COR-L47 (cell line): ENCODE measurements at places on chromosomes 12 and 14.

DNA sequence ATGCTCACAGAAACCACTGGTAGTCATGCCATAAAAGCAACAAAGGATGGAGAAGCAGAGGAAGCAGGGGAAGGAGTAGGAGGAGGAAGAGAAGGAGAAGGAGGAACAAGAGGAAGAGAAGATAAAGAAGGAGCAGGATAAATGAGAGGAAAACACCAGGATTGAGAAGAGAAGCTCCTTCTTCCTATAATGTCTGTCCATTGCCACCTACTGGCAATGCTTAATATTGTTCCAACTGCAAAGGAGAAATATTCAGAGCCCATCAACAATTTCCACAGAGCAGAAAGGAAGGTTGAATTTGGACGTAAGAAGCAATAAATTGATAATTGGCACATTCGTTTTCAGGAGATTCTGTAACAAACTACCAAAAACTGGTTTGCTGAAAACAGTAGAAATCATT, 898.4 kb downstream of the SLC16A7 start:
- DNase-seq = peak; percentile 40

- DNase-seq = peak; percentile 52
These were observed 12.4 kb upstream of the SMUG1 start for GRCh38 chr12:54201001-54201794.

GRCh38 chr14:36479344-36479743, 40.7 kb downstream of the NKX2-1 start:
- DNase-seq = no peak

- DNase-seq = no peak
These were observed 8.8 kb downstream of the TMTC2 start for GRCh38 chr12:82695531-82695930.

DNA sequence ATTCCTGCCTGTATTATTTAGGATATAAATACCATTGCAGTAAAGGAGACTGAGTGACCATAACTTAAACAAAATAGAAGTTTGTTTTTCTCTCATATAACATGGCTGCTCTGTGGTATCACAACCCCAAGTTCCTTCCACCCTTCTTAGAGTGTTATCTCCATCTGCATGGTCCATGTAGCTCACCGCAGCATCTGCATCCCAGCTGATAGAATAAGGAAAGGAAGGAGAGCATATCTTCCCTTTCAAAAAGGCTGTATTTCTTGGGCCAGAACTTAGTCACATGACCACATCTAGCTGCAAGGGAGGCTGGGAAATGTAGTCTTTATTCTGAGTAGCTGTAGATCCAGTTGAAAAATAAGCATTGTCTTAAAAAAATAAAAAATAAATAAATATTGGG, 184.8 kb upstream of the NUDT4 start:
- no peak for DNase-seq

- no peak for DNase-seq
These were observed 479.7 kb upstream of the MGAT4C start for GRCh38 chr12:86735851-86736250.

- DNase-seq = no peak
These were observed 53.1 kb downstream of the RFLNA start for GRCh38 chr12:124347805-124348658.

- no peak for DNase-seq
These were observed 21.7 kb downstream of the SLC38A4 start for GRCh38 chr12:46804054-46804453.

- no peak for DNase-seq
These were observed 9.2 kb downstream of the PTGES3 start for GRCh38 chr12:56678852-56679251.

DNA sequence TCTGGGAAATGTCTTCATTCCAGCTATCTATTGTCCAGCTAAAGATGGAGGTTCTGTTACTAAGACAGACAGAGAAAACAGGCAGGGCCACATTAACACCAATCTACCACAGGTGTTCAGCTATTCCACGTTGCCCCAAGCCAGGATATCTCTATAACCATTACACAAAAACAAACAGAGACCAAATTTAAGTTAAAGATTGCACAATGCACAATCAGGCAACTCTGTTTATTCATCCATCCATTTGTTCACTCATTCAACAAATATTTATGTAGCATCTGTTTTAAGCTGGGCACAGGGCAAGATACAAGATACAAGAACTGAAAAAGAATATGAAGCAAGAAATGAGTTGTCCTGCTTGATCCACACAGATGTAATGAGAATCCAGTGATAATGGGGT, 629.0 kb downstream of the MED13L start:
- no peak for DNase-seq

GRCh38 chr12:4174417-4174816, 99.1 kb upstream of the CCND2 start:
- no peak for DNase-seq

- DNase-seq = no peak
These were observed 14.6 kb downstream of the CCDC88C start for GRCh38 chr14:91402771-91403600.

DNA sequence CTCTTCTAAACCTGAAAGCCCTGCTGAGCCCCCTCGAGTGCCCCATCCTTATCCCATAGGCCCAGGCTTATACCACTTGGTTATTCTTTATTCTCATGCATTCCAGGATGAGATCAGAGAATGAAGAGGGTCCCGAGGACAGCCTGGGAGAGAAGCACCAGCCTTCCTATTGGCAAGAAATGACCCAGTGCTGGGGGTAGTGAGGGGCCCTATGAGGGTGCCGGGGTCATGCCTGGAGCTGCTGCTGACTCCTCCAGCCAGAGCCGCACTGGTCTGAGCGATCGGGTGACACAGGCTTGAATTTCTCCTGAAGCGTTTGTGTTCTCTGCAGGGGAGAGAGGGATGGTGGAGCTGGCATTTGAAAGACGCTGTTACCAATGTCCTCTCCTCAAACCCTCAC, 18.1 kb downstream of the MORN3 start:
- DNase-seq = no peak

GRCh38 chr14:36091096-36091495, 85.4 kb downstream of the PTCSC3 start:
- DNase-seq = no peak

DNA sequence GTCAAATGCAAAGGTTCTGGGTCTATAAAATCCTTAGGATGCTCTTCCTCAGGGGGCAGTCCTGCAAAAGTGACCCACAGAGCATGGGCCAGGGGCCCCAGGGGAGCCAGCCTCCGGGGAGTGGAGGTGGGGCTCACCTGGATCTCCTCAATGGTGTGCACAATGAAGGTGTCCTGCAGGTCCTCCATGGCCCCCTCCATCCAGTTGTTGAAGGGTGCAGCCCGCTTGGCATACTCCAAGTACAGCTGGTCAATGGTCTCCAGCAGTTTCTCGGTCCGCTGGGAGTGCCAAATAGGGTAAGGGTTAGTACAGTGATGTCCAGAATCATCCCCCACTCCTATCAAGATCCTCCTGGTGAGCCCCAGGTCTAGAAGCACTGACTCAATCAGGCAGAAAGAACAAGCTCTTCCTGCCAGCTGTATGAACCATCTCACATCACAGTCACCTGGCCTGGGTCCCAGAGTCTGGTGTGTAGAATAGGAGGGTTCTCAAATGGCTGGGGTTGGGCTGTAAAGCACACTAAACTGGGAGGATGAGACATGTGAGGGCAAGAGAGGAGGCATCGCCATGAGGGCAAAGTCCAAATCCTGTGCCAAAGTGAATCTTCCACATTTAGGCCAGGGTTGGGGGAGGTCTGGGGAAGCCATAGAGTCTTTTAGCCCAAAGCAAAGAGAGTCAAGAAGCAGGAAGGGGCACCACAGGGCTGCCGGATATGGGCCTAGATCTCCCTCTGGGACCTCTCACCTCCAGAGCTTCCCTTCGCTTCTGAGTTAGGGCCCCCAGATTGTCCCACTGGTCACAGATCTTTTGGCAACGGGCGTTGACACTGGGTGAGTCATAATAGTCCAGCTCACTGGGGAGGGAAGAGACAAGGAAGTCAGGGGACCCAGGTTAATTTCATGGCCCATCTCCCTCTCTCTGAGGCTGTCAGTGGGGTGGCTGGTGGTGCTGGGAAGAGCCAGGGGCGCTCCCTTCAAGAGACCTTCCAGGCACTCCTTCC, 91.5 kb upstream of the ZFP36L1 start:
- DNase-seq = peak; percentile 53

DNA sequence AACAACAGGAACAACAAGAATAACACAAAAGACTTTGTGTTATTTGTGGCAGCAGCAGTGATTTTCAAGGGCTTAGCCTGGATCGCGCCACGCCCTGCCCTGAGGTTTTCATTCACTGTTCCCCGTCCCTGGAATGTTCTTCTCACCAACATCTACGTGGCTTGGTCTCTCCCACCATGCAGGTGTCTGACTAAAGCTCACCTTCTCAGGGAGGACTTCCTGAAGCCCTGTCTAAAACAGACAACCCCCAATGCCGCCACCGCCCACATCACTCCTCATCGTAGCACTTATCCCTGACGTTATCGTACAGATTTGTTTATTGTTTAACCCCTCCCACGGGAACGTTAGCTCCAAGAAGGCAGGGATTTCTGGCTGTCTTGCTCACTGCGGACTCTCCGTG, 40.4 kb downstream of the P2RX4 start:
- DNase-seq = no peak

GRCh38 chr14:57755018-57755521, 110.8 kb downstream of the SLC35F4 start:
- no peak for DNase-seq

GRCh38 chr12:22993609-22994315, 368.8 kb downstream of the ETNK1 start:
- DNase-seq = no peak

- DNase-seq = no peak
These were observed 81.1 kb downstream of the ARL6IP4 start for GRCh38 chr12:123061441-123062205.

GRCh38 chr14:23070262-23071129, 13.2 kb upstream of the CDH24 start:
- no peak for DNase-seq

GRCh38 chr14:79915406-79915805, 295.9 kb downstream of the DIO2 start:
- DNase-seq = no peak

DNA sequence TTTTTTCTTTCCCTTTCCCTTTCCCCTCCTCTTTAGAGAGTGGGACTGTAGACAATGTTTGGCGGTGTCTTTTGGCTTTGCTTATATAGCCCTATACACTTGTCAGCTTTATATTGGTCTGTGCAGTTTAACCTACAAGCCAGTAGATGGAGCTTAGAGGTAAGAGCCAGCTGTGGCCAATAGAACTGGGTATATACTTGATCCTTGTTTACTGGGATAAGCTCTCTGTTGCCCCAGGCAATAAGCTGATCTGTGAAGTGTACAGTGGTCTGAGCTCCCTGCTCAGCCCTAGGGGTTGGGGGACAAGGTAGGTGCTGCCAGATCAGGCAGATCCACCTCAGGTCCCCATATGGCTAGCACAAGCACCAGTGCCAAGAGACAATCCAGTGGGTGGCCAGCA, 434.1 kb downstream of the NOVA1 start:
- peak; percentile 44 for DNase-seq

DNA sequence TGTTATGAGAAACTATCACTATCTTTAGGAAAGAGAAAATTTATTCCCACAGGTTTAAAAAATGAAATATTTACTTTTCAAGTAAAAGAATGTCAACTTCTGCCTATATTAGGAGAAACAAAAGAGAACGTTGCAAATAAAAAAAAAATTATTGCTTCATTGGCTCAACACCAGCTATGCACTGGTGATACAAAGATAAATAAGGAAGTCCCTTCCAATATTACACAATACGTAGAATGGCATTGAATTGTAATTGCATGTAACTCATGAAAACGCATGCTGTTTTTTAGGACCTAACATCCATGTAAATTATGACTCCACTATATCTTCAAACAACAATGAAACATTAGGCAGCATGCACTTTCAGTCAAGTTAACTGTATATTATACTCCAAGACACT, 56.4 kb upstream of the RERGL start:
- DNase-seq = no peak

GRCh38 chr12:39327965-39328364, 115.0 kb downstream of the KIF21A start:
- no peak for DNase-seq

DNA sequence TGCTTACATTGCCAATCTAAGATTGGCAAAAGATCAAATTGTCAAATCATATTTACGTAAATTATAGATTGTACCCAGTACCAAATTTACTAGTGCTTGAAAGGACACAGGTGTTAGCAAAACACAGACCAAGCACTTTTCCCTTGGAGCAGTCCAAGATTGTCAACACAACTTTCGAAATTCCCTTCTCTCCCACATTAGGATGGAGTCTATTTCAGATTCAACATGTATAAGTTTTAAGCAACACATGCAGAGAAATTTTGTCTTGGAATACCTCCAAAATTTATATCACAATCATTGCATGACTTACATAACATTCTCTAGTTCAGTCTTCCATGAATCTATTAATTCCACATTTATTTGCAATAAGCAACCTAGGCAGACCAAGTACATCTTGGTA, 74.9 kb upstream of the SLCO1C1 start:
- DNase-seq = no peak

- DNase-seq = no peak
These were observed 22.4 kb downstream of the SLC7A8 start for GRCh38 chr14:23160924-23161522.

DNA sequence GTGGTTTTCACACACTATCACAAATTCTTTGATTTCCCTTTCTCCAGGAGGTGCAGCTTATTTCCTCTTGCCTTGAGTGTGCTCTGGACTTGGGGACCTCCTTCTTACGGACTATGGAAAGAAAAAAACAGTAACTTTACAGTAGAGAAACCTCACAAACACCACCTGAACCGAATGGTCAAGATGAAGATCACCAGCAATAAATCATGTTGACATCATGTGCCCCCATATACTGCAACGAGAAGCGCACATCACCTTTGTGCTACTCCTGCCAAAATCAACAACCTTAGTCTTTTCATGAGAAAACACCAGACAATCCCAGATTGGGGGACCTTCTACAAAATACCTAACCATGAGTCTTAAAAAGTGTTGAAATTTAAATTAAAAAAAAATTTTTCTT, 13.3 kb upstream of the NYNRIN start:
- no peak for DNase-seq

DNA sequence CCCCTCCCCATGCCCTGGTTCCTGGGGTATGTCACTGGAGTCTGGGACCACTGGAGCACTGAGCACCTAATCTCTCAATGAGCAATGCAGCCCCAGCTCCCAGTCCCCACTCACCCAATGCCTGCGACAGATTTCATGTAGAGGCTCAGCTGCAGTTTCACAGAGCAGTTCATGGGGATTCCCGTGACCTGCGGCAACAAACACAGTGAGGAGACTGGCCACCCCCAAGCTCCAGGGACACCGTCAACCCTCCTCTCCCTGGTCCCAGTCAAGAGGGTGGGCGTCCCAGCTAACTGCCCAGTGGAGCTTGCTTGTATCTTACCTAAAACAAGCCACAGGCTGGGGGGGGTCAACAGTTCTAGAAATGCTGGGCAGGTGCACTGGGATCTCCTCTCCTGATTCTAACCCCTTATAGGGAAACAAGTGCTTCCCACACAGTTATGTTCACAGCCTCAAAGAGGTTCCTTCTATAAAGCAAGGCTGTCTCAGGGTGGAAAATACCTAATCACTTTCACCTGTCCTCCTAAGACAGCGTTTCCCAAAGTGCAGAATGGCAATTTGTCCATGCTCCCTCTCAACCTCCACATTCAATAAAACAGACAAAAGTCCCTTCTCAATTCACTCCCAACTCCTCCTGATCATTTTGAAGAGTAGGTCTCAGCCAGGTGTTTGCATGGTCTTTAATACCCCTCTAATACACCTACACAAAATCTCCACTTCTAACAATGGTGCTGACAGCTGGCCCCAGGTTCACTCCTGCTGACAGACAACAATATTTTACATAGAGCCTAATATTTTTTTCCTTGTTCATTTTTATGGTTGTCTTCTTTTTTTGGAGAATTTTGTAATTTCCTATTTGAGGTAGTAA, 68.3 kb downstream of the SCARB1 start:
- no peak for DNase-seq

GRCh38 chr12:85519163-85519562, 239.1 kb downstream of the ALX1 start:
- DNase-seq = no peak
